ENCODE measurements at places on chromosomes 3 and 15.
A peak's percentile ranks its signal among the peaks of the same experiment; 100 is the strongest.

GRCh38 chr3:135228201-135228600, 433.1 kb downstream of the EPHB1 start:
- DNase-seq = no peak

DNA sequence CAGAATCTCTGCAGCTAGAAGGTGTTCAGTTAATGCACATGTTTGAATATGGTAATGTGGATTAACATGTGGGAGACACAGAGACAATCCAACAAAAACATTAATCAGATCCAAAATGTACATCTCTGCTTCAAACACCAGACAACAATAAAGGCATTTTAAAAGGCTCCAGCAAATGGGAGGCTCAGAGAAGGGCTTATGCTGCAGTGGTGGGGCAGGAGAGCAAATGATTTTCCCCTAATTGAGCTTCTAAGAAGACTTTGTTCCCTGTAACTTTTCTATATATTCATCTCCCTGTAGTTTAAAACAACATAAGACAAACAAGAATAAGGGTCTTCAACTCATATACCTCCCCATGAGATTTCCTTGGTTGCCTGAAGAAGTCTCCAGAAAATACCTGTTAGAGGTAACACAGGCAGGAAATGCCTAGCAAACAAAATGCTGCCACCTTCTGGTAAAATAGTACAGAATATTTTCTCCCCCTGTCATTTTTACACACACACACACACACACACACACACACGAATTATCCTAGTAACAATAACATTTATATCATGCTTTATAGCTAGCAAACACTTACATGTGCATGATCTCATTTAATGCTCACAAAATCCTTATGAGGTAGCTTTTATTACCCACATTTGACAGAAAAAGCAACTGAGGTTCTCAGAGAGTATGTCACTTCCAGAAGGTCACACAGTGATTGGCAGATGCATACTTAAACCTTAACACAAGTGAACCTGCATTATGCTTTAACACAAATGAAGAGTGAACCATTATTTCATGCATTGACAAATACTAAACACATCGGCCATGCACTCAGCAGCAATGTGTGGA, 123.4 kb upstream of the MB21D2 start:
- no peak for DNase-seq

DNA sequence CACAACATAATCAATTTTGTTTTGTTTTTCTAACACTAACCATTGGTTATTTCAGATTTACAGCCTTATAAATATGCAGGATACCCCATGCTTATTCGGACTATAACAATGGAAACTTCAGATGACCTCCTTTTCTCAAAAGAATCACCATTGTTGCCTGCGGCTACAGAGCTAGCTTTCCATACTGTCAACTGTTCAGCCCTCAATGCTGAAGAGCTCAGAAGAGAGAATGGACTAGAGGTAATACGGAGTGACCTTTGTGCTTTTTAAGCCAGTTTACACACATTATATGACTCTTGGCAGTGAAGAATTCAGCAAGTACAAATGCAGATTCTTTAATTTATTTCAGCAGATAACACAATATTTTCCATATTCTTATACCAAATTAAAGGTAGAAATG, 81.8 kb downstream of the DNAJC13 start:
- DNase-seq = no peak

GRCh38 chr3:88167704-88168103, 17.9 kb downstream of the C3orf38 start:
- DNase-seq = no peak

- DNase-seq = no peak
Observed at GRCh38 chr15:92586383-92586942, 69.1 kb downstream of the FAM174B start.

DNA sequence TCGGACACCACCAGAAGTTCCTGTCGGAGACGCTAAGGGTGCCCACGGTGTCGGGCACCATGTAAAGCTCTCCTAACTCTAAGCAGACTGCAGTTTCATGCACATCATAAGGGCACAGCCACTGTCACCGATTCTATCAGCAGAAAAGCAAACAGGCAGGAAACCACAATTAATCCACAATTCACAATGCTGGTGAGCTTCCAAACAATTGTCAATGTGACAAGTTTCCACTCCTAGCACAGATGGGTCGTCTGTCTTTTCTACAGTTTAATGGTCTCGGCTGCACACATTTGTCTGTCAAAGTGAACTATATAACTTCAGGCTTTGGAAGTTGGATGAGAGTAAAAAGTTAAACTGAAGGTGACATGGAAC, 8.8 kb upstream of the OCA2 start:
- no peak for DNase-seq

DNA sequence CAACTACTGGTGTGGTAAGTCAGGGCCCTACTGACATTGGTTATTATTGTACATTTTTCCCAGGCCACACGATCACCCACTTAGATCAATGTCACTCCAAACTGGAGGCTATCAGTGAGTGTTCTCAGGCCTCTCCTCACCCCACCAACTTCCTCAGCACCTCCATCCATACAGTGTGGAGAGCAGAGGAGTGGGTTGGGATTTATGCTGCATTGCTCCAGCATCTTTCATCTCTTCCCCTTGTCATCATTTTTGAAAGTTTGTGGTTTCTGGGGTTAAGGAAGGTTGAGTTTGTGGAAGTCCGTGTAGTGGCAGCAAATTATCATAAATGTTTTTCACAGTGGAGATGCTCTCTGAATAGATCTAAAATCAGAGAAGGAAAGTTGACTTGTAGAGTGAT, 60.2 kb downstream of the TLNRD1 start:
- DNase-seq = no peak

GRCh38 chr15:48682942-48683651, 37.6 kb upstream of the FBN1 start:
- no peak for DNase-seq

DNA sequence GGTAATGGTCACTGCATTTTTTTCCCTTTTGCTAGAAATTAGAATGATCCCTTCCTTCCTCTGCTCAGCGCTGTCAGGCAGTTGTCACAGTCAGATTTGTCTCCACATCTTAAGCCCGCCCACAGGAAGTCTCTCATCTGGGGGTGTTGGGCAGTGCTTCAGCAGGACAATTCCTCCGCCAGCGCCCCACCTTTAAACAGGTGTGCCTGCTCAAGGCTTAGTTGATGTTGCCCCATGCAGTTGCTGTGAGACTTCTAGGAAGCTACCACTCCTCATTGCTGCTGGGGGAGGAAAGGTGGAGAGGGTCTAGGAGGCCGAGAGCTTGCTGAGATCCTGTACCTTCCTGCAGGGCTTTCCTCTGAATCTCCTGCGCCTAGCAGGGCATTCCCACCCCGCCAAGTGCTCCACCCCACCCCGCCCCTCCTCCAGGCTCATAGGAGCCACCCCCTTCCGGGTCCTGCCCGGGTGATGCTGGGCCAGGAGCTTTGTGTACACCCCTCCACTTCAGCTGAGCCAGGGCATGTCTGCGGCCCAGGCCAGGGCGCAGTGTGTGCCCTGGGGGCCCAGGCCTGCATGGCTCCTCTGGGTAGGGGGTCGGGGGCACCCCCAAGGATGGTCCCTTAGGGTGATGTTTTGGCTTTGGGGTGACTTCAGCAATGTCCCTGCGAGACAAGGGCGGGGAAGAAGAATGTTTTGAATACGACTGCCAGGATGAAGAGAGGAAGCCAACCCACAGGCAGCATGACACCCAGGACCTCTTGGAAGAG, 68.7 kb downstream of the TRAK1 start:
- DNase-seq = peak; percentile 23

- DNase-seq = no peak
Observed at GRCh38 chr3:118949113-118949760, 85.4 kb downstream of the IGSF11 start.

- DNase-seq = no peak
Observed at GRCh38 chr3:111989061-111989678, 9.6 kb upstream of the TAGLN3 start.

- DNase-seq = no peak
Observed at GRCh38 chr3:136842294-136842693, 19.7 kb upstream of the NCK1 start.

- no peak for DNase-seq
Observed at GRCh38 chr3:13047296-13048165, 25.7 kb downstream of the IQSEC1 start.

DNA sequence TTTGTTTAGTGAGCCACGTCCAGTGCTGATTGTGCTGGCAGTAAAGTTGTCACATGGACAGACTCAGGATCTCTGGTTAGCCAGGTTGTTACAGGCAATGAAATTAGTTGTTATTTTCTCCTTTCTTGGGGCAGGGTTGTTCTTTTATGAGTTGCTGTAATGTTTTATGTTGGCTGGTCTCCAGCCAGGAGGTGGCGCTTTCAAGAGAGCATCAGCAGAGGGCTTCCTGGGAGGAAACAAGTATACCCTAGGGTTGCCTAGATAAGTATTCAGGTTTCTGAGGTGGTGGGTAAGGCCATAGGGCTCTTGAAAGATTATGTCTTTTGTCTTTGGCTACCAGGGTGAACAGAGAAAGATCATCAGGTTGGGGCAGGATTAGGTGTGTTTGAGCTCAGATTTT, 14.5 kb upstream of the CFAP20DC start:
- no peak for DNase-seq

GRCh38 chr3:122942937-122943827, 84.4 kb downstream of the SEMA5B start:
- DNase-seq = peak; percentile 64

- DNase-seq = no peak
Observed at GRCh38 chr15:88608607-88609181, 12.4 kb upstream of the AEN start.

- DNase-seq = no peak
Observed at GRCh38 chr3:154981201-154981600, 98.9 kb upstream of the MME start.

GRCh38 chr15:69342460-69343076, 43.9 kb downstream of the PAQR5 start:
- DNase-seq = no peak

DNA sequence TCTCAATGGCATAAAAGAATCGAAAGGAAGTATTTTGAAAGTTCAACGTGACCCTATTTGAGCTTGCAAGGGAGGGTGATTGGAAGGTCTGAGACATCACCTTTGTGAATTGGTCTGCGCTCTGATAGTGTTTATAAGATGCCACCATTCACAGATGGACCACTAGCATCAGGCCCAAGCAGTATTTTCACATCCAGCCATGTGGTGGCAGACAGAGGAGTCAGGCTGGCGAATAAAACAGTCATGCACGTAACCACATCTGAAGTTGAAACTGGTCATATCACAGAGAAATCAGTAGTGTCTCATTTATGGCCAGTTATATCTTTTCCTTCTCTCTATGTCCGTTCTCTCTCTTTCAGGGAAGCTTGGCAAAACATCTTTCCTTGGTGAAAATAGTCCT, 170.1 kb upstream of the ONECUT1 start:
- DNase-seq = no peak

DNA sequence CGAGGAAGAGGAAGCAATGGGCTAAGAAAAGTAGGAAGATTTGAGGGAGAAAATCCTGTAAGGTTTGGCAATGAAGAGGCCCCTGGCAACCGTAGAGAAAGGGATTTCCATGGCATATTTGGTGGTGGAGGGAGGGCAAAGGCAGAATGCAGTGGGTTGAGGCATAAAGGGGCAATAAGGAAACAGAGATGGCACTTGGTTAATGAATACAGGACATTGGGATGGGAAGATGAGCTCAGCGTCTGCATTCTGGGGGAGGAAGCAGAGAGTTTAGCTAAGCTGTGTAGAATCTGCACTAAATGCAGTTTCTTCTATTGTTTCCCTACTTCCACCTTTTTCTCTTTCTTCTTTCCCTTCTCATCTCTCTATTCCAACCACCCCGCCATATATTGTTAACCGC, 83.6 kb downstream of the LRTM1 start:
- no peak for DNase-seq

DNA sequence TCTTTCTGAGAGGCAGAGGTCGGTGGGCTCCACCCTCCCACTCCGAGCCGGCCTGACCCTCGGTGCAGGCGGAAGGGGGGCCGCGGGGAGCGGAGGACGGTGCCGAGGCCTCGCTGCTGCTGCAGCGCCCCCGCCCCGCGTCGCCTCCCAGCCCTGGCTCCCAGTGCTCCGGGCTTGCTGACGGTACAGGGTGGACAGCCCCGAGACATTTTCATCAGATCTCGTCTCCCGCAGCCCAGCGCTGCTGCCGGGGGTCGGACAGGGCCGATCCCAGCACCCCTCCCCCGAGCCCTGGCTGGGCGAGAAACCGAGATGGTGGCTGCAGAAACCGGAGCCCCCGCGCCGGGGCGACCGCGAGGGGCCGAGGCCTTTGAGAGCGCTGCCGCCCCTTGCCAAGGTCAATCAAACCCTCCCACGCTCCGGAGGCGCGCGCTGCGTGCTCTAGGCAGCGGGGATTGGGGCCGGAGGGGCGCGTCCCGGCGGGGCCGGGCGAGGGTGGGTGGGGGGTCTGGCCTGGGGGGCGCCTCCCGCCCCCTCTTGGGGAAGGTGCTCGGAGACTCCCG, 42.5 kb downstream of the EPHB3 start:
- no peak for DNase-seq

GRCh38 chr3:146275476-146275875, 24.6 kb upstream of the PLSCR4 start:
- no peak for DNase-seq

DNA sequence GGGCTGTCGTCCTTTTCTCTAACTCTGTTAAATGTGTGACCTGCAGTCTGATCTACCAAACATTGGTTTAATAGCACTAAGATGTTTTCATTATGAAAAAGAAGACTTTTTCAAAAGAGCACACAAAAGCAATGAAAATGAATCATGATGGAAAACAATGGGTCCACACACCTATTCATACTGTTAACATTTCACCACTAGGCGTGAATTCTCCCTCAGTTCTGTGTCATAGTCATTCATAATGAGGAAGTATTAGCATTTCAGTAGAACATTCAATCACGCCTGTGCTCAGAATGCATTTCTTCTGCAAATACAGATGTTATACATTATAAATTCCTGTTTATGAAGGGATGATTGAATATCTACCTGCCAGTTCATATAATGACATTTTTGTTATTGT, 35.9 kb downstream of the EIF4E3 start:
- no peak for DNase-seq

DNA sequence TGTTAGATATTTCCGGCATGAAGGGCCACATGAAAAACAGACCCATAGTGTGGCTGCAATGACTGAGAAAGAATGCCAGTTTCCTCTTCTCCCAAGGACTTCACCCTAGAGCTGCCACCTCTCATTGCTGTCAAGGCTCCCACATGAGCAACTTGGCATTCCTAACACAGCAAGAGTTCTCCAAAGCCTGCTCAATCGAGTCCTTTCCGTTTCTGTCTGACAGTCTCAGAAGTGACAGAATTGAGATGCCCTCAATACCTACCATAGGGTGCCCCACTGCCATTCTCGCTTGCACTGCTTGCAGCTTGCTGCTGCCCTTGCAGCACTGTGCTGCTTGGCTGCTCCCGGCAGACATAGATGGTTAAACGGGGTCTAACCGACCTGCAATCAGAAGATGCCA, 44.3 kb downstream of the UBP1 start:
- no peak for DNase-seq
